ENCODE measurements at places on chromosomes 1 and 21. TPM values are rescaled to one million over a fixed set of nuclear protein-coding genes. Genes with fewer than 3 reads are reported as not detected.

AKR1A1 gene
- total RNA-seq = 259 TPM

- no peaks in the 10 kb centered on the region for H3K27me3 ChIP-seq
- H3K36me3 ChIP-seq = no peaks in the 10 kb centered on the region
- no peak for DNase-seq
- H3K4me1 ChIP-seq = peaks cover 13% of the 10 kb centered on the region
These were observed 149.3 kb upstream of the EDN2 start for GRCh38 chr1:41633764-41634163.

GRCh38 chr1:230210981-230211336 is 143.9 kb downstream of the GALNT2 start:
- H3K27ac ChIP-seq = no peak overlapping the region
- H3K27me3 ChIP-seq = no peaks in the 10 kb centered on the region
- H3K4me1 ChIP-seq = peaks cover 52% of the 10 kb centered on the region
- no peak overlapping the region for H3K4me3 ChIP-seq
- DNase-seq = no peak
- H3K36me3 ChIP-seq = no peaks in the 10 kb centered on the region

- peak overlapping the region; percentile 57 for H3K27ac ChIP-seq
- no peaks in the 10 kb centered on the region for H3K27me3 ChIP-seq
- peak overlapping the region; percentile 10 for H3K4me3 ChIP-seq
These were observed 74.5 kb downstream of the FOXJ3 start for GRCh38 chr1:42260376-42261070.

CDC42SE1 gene
- total RNA-seq = 94.2 TPM

- no peaks in the 10 kb centered on the region for H3K4me1 ChIP-seq
- no peaks in the 10 kb centered on the region for H3K27me3 ChIP-seq
- H3K4me3 ChIP-seq = no peak overlapping the region
- H3K27ac ChIP-seq = no peak overlapping the region
- no peak for DNase-seq
These were observed 120.1 kb downstream of the PRDM2 start for GRCh38 chr1:13820055-13820454.

GRCh38 chr1:151914076-151914475 is 4.8 kb upstream of the THEM4 start:
- H3K27me3 ChIP-seq = no peaks in the 10 kb centered on the region
- no peaks in the 10 kb centered on the region for H3K36me3 ChIP-seq
- DNase-seq = no peak
- H3K27ac ChIP-seq = no peak overlapping the region

DCST1 gene
- not detected for total RNA-seq

DNA sequence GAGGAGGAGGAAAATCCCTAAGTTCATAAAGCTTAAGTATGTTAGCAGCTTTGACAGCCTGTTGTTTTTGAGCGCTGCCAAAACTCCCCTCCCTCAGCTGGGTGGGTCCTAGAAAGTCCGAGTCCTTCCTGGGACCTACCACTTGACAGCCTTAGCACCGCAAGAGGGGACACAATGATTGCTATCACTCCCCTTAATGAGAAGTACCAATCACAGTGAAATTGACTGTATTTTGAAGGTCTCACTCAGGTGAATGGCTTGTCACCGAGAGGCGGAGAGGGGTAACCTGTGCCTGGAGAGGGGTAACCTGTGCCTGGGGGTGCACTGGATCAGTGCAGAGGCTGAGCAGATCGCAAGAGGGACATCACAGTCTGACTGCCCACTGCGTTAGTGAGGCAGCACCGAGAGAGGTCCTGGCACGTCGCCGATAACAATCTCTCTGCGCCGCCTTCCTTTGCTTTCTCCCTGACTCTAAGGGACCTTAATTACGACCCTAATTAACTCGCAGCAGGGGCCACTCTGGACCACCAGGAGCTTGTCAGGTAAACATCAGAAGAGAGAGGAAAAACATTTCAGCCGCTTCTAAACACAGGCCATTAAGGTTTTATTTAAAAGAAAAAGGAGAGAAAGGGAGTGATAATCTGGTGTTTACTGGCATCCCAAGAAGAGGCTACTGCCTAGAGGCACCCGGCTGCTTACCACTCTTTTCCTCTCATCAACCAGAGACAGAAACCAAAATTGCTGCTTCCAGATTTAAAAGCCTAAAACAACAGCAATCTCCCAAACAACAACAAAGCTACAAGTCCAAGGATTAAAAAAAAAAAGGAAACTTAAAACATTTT is 25.7 kb upstream of the KCNK1 start:
- no peaks in the 10 kb centered on the region for H3K36me3 ChIP-seq
- no peak overlapping the region for H3K4me3 ChIP-seq
- peaks cover 5% of the 10 kb centered on the region for H3K4me1 ChIP-seq
- DNase-seq = no peak
- no peak overlapping the region for H3K27ac ChIP-seq
- H3K27me3 ChIP-seq = no peaks in the 10 kb centered on the region

TMEM82 gene
- not detected for total RNA-seq

DNA sequence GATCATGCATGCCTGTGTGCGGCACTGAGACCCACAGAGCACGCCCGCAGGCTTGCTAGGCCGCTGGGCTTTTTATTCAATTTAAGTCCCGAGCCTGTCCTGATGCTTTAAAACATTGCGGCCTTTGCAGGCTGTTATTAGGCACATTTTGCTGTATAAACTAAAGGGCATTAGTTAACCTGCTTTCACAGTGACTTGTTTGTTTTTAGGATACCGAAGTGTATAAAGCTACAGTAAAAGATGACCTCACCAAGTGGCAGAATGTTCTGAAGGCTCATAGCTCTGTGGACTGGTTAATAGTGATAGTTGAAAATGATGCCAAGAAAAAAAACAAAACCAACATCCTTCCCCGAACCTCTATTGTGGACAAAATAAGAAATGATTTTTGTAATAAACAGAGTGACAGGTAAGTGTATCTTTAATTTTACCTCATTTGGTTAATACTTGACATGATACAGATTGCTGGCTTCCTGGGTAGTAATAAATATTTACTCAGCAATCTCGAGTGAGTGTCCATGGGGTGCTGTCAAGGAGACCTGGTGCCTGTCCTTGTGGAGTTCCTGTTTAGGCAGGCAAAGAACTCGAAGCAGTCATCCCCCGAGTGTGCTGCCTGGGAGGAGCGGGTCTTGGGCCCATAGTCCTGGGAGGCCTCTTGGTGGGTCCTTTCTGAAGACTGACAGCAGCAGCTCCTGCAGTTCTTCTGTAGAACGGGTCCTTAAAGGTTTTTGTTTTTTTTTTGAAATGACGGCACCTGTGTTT is 40.1 kb downstream of the TRAPPC10 start:
- no peaks in the 10 kb centered on the region for H3K27me3 ChIP-seq
- H3K36me3 ChIP-seq = peaks cover 25% of the 10 kb centered on the region
- H3K27ac ChIP-seq = no peak overlapping the region
- H3K4me1 ChIP-seq = no peaks in the 10 kb centered on the region
- H3K4me3 ChIP-seq = no peak overlapping the region

GRCh38 chr1:17274186-17275170 is 25.6 kb downstream of the PADI3 start:
- peaks cover 10% of the 10 kb centered on the region for H3K4me1 ChIP-seq
- H3K27me3 ChIP-seq = no peaks in the 10 kb centered on the region
- peak; percentile 11 for DNase-seq
- no peaks in the 10 kb centered on the region for H3K36me3 ChIP-seq
- peak overlapping the region; percentile 32 for H3K4me3 ChIP-seq

DMBX1 gene
- not detected for total RNA-seq

NR5A2 gene
- 0.21 TPM for total RNA-seq

PINK1 gene
- 2.5 TPM for total RNA-seq

OR2L3 gene
- not detected for total RNA-seq

FCGR3B gene
- not detected for total RNA-seq

EDARADD gene
- 4.8 TPM for total RNA-seq

TMEM240 gene
- 0.49 TPM for total RNA-seq

DNA sequence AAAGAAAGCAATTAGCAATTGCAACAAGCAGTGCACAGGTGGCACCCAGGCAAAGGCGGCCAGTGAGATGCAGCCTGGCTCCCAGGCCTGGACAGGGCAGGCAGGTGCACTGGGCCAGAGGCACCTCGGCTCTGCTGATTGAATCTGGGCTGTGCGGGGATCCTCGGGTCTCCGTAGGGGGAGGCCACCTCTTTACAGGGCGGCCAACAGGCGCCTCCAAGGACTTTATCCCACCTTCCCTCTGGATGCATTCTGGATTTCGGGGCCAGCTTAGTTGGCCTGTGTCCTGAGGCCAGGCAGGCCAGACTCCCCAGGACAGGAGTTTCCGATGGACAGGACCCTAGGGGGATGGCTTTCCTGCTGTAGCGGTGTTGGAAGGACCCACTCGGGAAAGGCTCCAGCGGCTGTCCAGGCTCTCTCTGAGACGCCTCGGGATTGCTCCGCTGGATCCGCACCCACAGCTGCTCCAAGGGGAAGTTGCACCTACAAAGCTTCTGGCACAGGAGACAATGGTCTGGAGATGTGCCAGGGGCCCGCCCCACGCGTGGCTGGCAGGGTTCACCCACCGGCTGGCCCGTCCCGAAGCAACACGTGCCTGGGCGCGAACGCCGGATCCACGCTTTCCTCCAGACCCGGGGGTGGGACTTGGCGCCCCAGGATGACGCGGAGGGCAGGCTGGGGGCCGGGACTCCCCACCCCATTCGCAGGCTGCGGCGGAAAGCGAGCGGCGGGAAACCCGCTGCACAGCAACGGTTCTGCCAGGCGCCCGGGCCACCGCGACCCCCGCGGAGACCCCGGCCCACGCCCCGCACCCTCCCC is 810 bp downstream of the SLC19A1 start:
- H3K27ac ChIP-seq = peak overlapping the region; percentile 69
- H3K4me1 ChIP-seq = peaks cover 12% of the 10 kb centered on the region
- peak overlapping the region; percentile 78 for H3K4me3 ChIP-seq
- H3K36me3 ChIP-seq = no peaks in the 10 kb centered on the region
- H3K27me3 ChIP-seq = no peaks in the 10 kb centered on the region

Data from GM12878 (cell line).